ENCODE measurements at places on chromosomes 5 and 9.

DNA sequence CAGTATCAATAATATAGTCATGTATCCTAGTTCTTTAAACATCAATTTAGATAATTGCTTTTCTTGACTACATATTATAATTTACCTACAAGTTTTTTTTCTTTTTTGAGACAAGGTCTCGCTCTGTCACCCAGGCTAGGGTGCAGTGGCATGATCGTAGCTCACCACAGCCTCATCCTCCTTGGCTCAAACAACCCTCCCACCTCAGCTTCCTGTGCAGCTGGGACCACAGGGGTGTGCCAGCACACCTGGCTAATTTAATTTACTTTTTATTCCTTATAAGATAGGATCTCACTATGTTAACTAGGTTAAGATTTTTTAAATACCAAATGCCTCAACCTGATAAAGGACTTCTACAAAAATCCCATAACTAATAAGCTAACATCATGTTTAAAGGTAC, 21.1 kb downstream of the UIMC1 start:
- DNase-seq, result peak; percentile 73

DNA sequence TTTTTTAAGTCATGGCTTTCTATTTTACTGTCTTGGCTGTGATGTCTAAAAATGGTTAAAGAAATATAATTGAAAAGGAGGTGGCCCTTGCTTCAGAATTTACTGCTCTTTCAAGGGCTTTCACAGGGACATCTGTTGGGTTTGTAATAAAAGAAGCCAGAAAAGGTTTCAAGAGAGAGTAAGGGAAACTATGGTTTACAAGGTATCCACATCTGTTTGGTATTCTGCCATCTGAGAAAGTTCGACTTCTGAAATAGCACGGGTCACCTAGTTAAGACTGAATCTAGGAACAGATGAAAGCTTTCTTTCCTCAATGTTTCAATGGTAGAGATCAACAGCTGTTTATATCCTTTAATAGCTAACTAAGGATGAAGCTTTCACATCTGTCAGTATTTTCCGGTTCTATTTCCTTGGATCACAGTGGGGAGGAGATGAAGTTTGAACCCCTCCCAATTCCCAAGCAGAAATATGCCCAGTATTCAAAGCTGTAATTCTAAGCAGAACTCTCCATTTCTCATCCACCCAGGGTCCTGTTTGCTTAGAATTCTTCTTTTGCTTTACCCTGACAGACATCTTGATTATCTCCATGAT, 72.8 kb upstream of the IFNK start:
- no peak for DNase-seq

DNA sequence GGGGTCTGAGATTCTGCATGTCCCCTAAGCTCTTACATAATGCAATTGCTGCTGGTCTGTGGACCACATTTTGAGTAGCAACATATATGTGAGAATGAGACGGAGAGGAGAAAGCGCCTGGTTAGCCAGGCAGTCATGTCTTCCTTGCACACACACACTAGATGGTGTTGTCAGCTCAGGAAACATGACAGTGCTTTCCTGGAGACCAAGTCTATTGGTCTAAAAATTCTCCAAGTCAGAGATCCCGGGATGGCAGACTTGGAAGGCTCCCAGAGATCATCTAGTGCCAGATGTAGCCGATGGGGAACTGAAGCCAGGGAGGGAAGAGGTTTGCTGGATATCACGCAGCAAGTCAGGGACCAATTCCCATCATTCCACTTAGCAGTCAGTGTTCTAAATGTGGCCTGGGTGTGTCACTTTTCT, 53.4 kb downstream of the GALNT12 start:
- no peak for DNase-seq

DNA sequence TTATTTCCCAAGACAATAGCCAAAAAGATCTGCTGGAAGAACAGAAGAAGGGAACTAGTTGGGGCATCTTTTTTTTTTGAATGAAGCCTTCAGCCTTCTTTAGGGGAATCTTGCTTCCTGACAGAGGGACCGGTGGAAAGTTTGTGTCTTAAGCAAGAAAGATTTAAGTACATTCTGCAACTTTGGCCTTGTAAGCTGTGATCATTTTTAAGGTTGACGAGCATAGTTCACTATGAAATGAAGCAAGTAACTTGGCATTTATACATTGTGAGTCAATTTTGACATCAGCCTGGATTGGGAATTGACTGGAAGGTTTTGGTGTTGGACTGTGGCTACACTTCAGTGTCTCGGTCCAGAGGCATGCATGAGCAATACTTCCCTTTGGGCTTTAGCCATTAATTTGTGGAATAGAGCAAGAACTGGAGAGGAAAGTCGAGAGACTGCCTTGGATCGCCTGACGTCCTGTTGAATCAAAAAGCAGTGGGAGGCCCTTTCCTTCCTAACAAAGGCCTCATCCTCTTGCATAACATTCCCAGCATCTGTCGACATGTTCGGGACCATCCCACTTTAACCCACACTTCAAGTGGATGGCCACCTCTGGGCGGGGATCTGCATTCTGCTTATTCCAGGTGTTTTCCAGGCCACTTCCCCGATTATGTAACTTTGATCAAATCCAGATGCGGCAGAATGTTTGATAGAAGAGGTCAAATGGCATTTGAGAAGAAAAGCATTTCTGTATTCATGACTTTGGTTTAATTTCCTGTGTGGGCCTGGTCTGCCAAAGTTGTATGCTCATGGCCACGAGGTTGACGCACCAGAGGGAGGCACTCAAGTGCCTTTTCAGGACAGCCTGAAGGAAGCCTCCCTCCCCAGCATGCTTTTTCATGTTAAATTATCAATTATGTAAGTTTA, 12.5 kb downstream of the ABL1 start:
- DNase-seq, result no peak

GRCh38 chr9:12640016-12640587, 53.1 kb upstream of the TYRP1 start:
- DNase-seq, result no peak

DNA sequence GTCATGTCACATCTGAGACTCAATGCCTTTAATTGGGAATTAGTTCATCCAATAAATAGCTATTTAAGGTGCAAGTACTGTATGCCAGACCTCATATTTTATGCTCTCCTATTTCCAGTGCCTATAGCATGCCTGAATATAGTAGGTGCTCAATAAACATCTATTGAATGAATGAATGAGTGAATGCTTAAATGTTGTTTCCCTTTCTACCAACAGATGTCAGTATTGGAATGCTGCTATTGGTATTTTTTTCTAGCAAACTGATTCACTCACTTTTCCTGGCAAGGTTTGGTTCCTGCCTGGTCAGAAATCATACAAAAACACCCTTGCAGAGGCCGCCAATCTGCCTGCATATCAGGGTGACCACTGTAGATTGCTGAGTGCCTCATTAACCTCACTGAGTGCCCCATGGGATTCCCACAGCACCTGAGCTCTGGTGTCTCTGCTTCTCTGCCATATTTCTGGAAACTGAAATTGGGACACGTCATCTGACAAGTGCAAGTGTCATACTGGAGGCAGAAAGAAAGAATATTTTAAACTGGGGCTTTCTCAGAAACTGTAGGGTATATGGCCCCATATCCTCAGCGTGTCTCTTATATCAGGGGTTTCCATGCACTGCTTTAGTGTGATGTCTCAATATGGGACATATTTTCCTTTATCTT, 359.7 kb downstream of the TRIM32 start:
- DNase-seq, result no peak

- DNase-seq, result no peak
Observed at GRCh38 chr5:95110118-95110517, 174.8 kb downstream of the MCTP1 start.

DNA sequence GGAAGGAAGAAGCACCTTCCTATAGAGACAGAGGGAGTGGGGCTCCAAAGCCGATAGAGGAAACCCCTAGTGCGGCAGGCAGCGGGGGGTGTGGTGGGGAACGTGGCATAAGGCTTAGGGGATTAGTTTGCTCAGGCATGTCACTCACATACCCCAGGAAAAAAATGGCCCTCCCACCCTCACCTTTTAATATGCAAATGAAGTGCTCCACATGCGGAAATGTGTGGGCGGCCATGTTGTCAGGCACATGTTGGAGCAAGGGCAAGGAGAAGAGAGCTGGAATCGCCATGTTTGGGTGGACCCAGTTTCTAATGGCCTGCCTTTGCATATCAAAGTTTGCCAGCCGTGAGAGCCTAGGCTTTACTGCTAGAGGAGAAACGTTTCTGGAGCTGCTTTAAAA, 758.8 kb downstream of the NR2F1-AS1 start:
- DNase-seq, result no peak

DNA sequence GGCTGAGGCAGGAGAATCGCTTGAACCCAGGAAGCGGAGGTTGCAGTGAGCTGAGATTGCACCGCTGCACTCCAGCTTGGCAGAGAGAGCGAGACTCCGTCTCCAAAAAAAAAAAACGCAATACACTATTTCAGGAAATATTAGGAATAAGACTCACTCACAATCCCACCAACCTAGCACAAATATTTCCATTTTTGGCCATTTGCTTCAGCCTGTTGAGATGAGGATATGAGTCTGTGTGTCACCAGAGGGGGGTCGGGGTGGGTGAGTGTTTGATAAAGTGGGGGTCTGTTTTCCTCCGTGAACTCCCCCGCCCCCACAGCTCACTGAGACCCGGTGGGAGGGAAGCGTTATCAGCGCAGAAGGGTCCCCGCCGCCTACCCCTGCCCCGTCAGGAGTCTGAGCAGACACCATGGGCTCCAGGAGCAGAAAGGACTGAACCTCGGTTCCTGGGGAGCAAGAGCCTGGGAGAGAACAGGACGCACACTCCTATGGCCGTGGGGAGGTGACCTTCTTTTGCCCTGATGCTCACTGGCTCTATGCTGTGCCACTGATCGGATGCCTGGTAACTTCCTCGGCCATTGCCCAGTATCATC, 153.8 kb upstream of the PHYKPL start:
- DNase-seq, result no peak

DNA sequence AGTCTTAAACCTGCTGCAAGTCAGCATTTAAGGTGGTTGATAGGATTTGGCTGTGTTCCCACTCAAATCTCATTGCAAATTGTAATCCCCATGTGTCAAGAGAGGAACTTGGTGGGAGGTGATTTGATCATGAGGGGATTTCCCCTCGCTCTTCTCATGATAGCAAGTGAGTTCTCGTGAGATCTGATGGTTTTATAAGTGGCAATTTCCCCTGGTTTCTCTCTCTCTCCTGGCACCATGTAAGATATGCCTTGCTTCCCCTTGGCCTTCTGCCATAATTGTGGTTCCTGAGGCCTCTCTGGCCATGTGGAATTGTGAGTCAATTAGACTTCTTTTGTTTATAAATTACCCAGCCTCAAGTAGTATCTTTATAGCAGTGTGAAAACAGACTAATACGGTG, 84.3 kb upstream of the SMC2 start:
- DNase-seq, result no peak

DNA sequence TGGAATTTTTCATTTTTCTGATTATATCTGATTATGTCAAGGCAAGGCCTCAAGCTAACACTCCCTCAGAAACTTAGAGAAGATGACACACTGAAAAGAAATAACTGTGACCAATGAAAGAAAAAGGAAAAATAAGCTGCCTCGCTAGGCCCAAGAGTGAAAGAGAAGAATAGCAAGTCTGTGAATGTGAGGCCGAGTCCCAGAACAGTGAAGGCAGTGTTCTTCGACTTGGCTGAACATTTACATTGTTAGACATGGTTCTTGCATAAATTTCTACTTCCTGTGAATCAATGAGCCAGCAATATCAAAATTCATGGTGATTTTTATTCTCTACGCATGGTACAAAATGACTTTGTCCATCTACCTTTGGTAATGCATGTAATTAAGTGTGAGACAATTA, at the start of gene ATP10B:
TSS of gene ATP10B (minus strand) at position 163 of the 400 bp plus-strand sequence. CDS start 164,137 bp downstream, outside the sequence.
- no peak for DNase-seq

DNA sequence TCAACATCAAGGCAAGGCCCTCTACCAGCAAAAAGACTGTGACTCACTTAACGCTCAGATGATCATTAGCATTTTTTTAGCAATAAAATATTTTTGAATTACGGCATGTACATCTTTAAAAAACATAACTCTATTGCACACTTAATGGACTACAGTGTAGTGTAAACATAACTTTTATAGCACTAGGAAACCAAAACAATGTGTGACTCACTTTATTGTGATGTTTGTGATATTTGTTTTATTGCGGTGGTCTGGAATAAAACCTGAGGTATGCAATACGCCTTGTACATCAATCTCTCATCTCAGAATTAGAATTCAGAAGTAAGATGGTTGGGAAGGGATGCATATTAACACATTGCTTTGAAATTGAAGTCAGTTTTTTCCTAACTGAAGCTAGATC, 106.9 kb upstream of the PTCH1 start:
- no peak for DNase-seq

DNA sequence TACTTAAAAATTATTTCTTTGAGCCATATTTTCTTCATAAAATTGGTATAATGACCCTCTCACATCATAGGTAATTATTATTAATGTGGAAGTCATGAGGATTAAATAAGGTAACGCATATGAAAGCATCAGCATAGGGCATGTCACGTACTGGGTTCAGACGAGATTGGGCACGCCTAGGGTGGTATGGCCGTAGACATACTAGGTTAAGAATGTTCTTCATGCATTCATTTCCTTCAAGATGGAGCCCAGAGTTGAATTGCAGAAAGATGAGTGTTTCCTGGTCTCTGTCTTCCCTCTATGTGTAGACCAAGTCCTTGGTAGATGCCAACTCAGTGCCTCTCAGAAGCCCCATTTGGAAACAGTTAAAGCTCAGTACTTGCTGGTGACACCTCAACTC, 174.1 kb upstream of the CLINT1 start:
- no peak for DNase-seq

- DNase-seq, result no peak
Observed at GRCh38 chr5:150605546-150605945, 34.9 kb upstream of the SYNPO start.

DNA sequence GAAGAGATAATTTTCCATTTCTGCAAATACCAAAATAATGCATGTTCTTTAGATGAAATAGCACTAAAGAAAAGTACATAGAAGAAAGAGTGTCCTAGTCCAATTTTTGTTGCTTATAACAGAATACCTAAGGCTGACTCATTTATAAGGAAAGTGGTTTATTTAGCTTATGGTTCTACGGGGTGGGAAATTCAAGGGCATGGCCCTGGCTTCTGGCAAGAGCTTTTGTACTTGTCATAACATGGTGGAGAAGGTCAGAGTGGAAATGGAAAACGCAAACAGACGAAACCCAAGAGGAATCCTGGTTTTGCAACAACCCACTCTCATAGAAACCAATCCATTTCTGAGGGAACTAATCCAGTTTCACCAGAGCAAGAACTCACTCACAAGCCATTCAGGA, 283.7 kb downstream of the CSNK1G3 start:
- no peak for DNase-seq

DNA sequence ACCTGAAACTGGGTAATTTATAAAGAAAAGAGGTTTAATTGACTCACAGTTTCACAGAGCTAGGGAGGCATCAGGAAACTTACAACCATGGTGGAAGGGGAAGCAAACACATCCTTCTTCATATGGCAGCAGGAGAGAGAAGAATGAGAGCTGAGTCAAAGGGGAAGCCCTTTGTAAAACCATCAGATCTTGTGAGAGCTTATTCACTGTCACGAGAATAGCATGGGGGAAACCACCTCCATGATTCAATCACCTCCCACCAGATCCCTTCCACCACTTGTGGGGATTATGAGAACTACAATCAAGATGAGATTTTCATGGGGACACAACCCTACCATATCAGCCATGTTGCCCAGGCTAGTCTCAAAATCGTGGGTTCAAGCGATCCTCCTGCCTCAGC, 143.4 kb downstream of the FGF18 start:
- DNase-seq, result no peak

GRCh38 chr9:83511051-83511450, 27.1 kb downstream of the FRMD3 start:
- DNase-seq, result no peak

- DNase-seq, result no peak
Observed at GRCh38 chr5:7886849-7887475, 18.0 kb downstream of the MTRR start.
